ENCODE measurements at places on chromosomes 5 and 9.

DNA sequence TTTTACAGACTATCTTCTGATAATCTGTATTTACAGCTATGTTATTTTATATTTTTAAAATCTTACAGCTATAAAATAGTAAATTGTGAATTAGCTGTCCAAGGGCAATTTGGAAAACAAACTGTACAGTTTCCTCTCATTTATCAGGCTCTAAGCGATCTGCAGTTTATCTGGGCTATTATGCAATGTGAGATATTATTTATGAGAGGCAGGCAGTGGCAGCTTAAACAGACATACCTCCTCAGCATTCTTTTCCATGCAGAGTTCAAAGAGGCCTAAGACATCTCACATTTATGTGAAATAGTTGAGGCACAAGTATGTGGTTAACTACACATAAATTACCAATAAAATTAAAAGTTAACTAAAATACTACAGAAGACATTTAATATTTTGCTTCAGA, 10.2 kb downstream of the NIPSNAP3B start:
- DNase-seq, result no peak

DNA sequence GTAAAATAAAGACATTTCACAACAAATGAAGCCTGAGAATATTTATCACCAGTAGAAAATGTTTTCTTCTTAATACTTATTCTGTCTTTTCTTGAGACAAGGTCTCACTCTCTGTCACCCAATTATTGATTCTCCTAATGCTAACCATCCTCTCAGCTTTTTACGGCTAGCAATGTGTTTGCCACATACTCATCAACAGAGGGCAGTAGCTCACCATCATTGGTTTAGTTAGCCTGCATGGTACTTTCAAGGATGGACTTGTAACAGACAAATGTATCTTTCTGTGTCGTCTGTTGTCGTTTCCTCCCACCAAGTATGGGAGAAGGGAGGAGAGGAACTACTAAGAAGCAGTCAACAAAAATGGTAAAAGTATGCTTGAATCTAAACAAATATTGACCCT, 5.9 kb upstream of the ACO1 start:
- no peak for DNase-seq

GRCh38 chr9:120410925-120411501, 169.0 kb downstream of the CDK5RAP2 start:
- DNase-seq, result no peak

- DNase-seq, result no peak
These were observed 36.5 kb upstream of the ANKRD33B start for GRCh38 chr5:10527281-10527950.

- no peak for DNase-seq
These were observed 275.1 kb upstream of the PTGER4 start for GRCh38 chr5:40404613-40405012.

GRCh38 chr5:115939059-115939458, 23.2 kb upstream of the LVRN start:
- no peak for DNase-seq

DNA sequence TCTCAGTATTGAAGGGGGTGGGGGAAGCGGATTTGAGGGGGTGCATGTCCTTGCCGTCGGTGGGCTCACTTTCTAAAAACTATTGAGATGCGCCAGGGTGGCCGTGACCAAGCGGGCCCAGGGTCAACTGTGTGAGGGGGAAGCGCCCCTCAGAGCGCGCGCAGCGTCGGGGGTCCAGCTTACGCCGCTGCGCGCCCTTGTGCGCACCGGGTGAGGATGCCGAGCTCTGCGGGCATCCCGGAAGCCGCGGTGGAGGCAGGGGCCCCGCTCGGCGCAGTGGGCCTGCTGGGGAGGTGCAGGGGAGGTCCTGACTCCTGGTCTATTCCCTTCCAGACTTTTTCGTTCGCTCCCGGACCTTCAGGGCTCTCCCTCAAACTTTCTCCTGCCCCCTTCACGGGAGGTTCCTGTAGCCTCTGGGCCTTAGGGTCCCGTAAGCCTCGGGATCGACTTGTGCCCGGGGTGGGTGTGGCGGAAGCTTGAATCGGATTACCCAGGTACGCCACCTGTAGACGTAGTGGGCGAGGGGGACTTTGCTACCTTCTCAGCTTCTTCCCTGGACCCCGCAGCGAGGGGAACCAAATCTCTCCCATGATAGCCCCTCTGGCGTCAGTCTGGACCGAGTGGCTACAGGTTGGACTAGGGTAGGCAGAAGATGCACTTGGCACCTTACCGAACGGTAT, 2.5 kb upstream of the PRDM6 start:
- DNase-seq, result no peak

- no peak for DNase-seq
These were observed 35.1 kb upstream of the NTNG2 start for GRCh38 chr9:132126680-132127236.

- DNase-seq, result no peak
These were observed 2.2 kb upstream of the TMEM210 start for GRCh38 chr9:137173796-137174664.

- no peak for DNase-seq
These were observed 423.0 kb upstream of the BRINP1 start for GRCh38 chr9:119792242-119792641.

DNA sequence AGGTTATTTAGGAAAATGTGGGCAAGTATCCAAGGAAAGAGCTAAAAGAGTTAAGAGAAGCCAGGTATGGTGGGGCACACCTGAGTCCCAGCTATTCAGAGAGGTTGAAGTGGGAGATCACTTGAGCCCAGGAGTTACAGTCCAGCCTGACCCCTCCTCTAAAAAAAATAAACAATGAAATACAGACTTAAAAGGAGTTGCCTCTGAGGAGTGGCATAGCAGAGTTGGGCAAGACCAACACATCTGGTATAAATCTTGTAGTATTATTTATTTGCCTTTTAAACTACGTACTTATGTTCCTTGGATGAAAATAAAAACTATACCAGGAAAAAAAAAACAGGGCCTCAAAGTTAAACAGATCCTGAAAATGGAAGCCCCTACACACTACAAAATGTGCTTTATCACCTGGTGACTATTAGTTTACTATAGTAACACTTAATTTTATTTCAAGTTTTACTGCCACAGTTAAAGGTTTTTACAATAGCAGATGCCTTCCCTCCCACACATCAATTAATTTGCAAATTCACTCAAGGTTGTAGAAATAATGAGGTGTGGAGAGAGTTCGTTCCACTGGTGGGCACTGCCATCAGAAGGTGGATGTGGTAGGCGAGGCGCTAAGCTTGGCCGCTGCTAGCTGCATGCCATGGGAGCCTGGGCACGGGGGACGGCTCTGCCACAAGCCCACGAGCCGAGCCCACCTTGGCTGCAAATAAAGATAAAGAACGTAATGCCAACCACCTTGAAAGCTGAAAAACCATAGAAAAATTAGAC, 48.0 kb downstream of the MED27 start:
- no peak for DNase-seq

DNA sequence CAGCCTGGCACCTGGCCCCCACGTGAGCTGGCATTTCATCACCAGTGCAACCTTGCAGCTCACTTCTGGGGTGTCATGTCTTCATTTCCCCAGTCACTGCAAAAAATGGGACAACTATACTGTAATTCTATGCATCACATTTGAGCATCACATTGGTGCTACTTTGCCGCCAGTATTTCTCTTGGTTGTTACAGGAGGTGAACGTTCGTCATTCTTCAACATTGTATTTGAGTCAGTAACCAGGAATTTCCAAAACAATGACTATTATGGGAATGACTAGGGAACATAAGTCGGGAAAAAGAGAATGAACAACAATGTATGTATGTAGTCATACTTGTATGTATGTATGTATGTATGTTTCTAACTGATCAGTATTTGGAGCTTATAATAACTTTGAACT, 1278.0 kb downstream of the EFNA5 start:
- DNase-seq, result no peak

- no peak for DNase-seq
These were observed 500.4 kb downstream of the TUSC1 start for GRCh38 chr9:25177858-25178257.

DNA sequence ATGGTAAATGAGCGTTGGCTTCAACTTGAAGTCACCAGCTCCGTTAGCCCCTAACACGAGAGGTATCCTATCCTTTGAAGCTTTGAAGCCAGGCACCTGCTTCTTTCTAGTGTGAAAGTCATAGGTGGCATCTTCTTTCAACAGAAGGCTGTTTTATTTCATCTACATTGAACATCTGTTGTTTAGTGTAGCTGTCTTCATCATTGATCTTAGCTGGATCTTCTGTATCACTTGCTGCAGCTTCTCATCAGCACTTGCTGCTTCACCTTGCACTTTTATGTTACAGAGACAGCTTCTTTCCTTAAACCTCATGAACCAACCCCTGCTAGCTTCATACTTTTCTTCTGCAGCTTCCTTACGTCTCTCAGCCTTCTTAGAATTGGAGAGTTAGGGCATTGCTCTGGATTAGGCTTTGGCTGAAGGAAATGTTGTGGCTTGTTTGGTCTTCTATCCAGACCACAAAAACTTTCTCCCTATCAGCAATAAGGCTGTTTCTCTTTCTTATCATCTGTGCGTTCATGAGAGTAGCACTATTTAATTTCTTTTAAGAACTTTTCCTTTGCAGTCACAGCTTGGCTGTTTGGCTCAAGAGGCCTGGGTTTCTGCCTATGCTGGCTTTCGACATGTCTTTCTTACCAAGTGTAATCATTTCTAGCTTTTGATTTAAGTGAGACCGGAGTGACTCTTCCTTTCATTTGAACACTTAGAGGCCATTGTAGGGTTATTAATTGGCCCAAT, 47.2 kb downstream of the PCSK5 start:
- no peak for DNase-seq

DNA sequence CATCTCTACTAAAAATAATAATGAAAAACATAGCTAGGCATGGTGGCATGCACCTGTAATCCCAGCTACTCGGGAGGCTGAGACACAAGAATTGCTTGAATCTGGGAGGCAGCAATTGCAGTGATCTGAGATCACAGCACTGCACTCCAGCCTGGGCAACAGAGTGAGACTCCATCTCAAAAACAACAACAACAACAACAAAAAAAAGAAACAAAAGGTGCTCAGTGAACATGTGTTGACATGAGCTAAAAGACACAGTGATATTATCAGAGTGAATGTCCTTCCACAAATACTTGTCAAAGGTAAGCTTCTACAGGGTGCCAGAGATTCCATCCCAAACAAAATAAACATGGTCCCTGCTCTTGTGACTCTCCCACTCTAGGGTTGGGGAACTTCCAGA, 75.2 kb upstream of the LMX1B start:
- DNase-seq, result no peak

DNA sequence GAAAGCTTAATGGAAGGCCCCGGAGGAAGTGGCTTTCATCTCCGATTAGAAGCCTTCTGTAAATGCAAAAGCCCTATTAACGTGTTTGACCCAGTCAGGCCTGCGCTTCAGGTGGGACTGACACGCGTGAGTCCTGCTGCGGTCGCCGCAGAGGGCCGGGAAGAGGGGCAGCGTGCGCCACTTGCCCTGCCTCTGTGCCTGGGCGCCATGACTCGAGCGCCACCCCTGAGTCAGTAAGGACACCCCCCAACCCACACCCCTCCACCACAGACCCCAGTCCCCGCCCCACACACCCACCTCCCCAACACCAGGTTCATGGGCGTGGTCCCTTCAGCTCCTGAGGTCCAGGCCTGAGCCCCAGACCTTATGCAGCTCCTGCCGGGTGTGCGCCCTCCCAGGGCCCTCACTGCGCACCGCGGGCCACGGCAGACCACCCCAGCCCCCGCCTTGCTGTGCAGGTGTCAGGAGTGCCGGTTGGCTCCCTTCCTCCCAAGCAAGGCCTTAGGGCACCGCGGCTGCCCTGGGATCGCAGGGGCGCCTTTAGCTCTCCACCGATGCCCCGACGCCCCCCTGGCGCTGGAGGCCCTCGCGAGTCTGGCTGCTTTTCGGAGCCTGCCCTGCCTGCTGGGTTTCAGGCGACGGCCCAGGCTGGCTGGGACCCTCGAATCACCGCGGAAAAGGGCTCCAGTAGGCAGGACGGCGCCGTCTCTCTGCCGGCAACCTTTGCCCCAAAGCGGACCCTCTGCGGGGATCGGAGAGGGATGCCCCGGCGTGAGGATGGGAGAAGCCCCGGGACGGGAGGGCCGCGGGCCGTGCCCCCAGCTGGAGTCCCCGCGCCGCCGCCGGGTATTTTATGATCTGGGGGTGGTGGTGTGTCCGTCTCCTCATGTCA, 625 bp upstream of the OLFM1 start:
- DNase-seq, result no peak

DNA sequence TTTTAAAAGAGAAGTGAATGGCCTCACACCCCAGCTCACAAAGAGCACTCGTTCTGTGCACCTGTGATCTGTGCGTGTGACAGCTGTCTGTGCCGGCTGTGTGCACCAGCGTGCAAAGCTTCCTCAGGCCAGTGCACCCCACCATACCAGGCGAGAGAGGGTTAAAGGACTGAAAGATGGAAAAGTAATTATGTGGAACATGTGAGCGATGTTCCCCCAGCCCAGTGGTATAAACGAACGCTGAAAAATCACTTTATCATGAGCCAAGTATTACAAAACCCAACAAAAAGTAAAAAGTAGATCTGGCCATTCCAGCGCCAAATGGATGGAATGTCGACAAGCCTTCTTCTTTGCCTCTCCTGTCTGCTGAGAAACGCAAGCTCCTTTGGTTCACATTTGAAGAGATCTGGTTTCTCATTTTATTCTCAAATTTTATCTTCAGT, 53.7 kb downstream of the IPPK start:
- DNase-seq, result no peak

GRCh38 chr9:137325799-137326198, 23.7 kb upstream of the NRARP start:
- DNase-seq, result no peak

GRCh38 chr5:84080908-84081307, 303.8 kb downstream of the EDIL3 start:
- no peak for DNase-seq

- no peak for DNase-seq
These were observed 54.4 kb downstream of the MRPL36 start for GRCh38 chr5:1745123-1745795.

GRCh38 chr9:110059461-110059860, 148.5 kb downstream of the C9orf152 start:
- DNase-seq, result no peak

DNA sequence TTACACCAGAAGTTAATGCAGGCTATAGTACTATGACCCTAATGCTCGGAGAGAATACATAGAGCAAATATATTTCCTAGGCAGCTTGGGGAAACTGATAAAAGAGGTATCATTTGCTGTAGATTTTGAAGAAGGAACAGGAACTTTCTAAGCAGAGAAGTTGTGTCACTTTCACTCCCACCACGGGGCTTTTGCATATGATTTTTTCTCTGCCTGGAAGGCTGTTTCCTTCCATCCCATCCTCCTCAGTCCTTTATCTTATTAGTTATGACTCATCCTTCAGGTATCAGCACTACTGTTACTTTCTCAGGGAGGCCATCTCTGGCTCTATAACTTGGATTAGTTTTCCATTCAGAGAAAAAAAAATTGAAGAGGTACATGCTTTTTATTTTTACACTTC, 2006.1 kb upstream of the WWC1 start:
- DNase-seq, result no peak

DNA sequence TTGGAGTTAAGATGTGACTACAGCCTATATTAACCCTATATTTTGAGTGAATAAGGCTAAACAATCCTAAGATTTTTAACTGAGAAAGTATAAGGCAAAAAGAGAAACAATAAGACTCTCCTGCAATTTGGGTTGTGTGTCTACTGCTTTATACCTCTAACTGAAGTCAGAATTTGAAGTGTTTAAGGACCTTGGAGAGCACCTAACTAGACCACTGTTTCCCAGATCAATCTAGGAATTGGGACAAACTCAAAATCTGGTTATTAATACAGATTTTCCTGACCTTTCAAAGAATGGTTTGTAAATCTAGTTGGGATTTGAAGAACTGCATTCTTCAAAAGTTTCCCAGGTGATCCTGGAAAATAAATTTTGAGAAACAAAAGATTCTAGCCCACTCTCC, 42.1 kb downstream of the GABRA1 start:
- no peak for DNase-seq

- no peak for DNase-seq
These were observed 224.8 kb downstream of the MCTP1 start for GRCh38 chr5:95060098-95060497.

- no peak for DNase-seq
These were observed 54.5 kb downstream of the CAST start for GRCh38 chr5:96716716-96717115.

Measured in effector memory CD4-positive, alpha-beta T cell (primary cell).